Fibroblast of skin of scalp (primary cell): ENCODE measurements at places on chromosomes 1 and 21.

- no peak for DNase-seq
These were observed 20.9 kb upstream of the PLEKHG5 start for GRCh38 chr1:6512245-6512907.

DNA sequence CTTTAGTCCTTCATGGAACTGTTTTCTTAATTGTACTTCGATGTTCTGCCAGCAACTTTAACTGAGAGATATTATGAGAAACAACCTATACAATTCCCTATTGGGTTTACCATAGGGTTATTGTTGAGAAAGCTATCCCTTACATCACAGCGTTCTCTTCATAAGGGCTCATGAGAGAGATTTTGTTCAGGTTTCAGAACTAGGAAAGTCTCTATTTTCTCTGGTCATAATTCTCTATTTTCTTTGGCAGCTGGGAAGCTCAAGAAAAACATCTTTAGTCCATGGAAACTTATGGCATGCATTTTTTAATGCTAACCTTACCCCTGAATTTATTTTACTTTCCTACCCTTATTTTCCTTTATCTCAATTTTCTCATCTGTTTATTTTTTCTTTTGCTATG is 38.2 kb downstream of the NMNAT2 start:
- peak; percentile 8 for DNase-seq

- no peak for DNase-seq
These were observed 345.5 kb downstream of the NTNG1 start for GRCh38 chr1:107486349-107486748.

DNA sequence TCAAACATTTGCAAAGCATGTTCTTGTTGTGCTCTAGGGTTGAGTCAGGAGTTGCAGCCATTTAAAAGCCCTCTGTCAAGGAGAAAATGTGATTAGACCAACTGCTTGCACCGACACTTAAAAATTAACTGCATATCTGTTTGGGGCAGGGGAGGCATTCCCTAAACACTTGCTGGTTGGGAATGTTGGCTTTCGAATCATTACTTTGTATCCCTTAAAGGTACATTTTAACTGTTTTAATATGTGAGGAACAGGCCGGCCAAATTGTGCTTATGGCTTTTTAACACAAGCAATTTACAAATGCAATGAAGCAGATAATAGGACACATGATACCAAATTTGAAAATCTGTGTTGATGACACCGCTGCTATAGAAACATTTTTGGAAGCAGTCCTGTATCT is 159.1 kb downstream of the LHX8 start:
- DNase-seq: no peak

GRCh38 chr1:201354151-201354900 is 23.2 kb downstream of the TNNT2 start:
- no peak for DNase-seq

- no peak for DNase-seq
These were observed 163.5 kb downstream of the TLR5 start for GRCh38 chr1:222979561-222979960.

- DNase-seq: no peak
These were observed 174.1 kb upstream of the EDN2 start for GRCh38 chr1:41658431-41659158.

DNA sequence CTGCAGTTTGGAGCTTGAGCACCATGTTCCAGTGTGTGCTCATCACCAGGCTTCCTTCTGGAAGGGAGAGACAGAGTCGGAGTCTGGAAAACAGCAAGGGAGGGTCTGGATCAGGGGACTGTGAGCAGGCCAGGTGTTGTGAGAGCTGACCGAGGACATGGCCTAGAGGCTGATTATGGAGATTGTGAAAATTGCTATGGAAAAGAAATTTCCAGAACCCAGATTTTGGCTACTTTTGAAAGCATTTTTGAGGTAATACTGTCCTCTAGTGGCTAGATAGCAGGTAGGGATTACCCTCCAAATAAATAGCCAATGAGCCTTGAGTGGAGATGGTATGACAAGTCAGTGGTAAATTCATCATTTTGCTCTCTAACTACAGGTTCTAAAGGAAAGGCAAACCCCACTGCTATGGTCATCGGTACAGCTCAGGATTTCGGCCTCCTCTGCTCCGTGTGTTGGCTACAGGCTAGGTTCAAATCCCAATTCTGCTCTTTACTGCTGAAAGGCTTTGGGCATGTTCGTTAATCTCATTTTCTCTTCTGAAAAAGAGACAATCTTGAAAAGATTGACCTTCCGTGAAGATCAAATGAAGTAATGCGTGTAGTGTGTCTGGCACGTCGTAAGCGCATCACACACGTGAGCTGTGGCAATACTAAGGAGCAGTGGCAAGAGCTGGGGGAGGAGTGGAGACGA is 1.0 kb upstream of the HAO2 start:
- DNase-seq: peak; percentile 62

- DNase-seq: no peak
These were observed 486 bp downstream of the NIPAL3 start for GRCh38 chr1:24415910-24416665.

- no peak for DNase-seq
These were observed 128.3 kb downstream of the NOS1AP start for GRCh38 chr1:162197615-162198421.

DNA sequence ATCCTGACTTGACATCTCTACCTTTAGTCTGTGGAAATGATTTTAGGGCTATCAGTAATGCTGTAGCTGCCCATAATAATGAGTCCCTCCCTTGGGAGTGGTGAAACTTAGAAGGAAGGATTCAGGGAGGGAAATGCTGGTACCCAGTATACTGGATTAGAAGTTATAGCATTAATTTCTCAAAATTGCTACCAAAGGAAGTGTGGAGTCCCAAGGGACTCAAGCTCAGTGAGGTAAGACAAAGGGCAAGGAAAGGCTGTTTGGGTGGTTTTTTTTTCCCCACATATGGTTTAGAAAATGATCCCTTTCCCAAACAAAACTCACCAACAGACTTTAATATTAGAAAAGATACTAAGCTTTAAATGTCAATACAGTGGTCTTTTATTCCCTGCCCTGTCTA is 99.9 kb downstream of the CD247 start:
- DNase-seq: peak; percentile 6

DNA sequence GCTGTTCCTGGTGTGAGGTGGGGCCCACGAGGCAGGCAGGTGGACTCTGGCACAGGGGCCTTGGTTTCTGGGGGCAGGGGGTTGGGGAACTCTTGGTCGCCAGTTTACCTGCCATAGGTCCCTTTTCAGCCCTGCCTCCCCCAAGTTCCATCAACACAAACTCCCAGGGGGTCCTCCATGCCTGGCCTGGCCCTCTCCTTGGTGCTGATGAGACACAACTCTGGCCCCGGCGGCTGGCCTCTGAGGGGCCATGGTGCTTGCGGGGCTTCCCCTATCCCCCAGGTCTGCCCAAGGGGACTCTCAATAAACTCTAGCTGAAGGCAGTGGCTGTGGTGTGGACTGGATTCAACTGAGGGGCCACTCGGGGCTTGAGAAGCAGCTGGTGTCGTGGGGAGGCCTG is 16.0 kb downstream of the HTR6 start:
- no peak for DNase-seq

- no peak for DNase-seq
These were observed 68.9 kb downstream of the SLC5A9 start for GRCh38 chr1:48291421-48291820.

GRCh38 chr1:94014635-94015488 is 105.6 kb upstream of the GCLM start:
- DNase-seq: peak; percentile 63

- no peak for DNase-seq
These were observed 32.2 kb downstream of the WDR4 start for GRCh38 chr21:42847051-42847707.

DNA sequence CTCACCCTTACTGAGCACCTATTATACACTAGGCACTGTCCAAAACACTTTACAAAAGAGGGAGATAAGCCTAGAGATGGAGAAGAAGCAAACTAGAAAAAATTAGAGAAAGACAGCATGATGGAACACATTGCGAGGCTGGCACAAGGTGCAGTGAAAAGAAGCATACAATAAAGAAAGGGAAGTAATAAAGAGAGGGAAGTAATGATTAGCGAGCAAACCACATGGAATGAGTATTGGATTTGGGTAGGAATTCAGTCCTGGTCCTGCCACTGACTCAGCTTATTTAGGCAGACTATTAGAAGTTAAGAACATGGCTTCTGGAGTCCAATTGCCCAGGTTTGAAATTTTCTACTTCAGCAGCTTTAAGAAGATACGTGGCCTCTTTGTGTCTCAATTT is 32.6 kb upstream of the FNBP1L start:
- no peak for DNase-seq

DNA sequence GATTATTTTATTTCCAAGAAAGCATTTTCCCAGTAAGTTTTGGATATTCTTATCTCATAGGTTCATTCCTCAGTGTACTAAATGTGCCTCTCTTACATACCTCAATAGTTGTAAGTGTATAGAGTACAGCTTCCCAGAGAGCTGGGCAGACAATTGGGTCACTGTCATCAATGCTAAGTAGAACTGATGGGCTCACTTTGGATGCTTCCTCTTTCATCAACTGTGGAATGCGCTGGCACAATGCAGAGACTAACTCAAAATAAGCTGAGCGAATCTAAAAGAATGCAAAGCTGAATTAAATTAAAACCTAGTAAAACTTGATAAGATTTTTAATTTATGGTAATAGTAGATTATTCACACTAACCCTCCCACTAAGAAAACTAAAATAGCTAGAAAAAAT is 21.5 kb downstream of the LTN1 start:
- DNase-seq: peak; percentile 31

DNA sequence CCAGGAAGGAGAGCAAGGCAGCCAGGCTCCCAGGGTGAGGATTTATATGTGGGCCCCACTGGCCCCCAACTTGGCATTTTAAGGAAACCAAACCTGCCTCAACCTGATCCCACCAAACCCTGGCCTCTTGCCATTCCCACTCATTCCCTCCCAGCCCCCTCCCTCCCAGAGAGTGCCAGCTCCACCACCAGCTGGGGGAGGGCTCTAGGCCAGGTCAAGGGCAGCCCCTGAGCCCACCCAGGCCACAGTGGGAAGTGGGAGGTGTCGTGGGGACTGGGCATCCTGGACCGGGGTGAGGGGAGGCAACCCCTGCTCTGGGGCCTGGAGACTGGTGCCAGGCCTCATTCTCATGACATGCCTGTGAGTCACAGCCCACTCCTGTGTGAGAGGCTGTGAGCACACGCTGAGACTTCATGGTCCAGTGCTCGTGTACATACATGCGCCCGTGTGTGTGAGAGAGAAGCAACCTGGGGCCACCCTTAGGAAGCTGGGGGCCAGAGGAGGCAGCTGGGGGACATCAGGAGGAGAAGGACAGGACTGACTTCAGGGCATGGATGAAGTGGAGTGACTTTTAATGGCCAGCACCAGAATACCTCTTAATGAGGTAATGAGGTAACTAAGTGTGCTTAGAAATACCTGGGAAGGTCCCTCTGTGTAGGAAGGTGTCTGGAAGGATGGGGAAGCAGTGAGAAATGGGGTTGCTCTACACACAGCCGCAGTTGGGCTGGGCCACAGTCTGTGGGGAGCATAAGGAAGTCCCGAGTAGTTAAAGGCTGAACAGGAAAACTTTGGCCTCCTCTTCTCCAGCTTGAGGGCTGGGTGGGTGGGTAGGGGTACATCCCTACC is at the start of gene S100A2:
Gene S100A2, minus strand, starts transcription at position 316 of the 846 bp plus-strand sequence. CDS start 1,967 bp downstream, outside the sequence.
- peak; percentile 95 for DNase-seq

DNA sequence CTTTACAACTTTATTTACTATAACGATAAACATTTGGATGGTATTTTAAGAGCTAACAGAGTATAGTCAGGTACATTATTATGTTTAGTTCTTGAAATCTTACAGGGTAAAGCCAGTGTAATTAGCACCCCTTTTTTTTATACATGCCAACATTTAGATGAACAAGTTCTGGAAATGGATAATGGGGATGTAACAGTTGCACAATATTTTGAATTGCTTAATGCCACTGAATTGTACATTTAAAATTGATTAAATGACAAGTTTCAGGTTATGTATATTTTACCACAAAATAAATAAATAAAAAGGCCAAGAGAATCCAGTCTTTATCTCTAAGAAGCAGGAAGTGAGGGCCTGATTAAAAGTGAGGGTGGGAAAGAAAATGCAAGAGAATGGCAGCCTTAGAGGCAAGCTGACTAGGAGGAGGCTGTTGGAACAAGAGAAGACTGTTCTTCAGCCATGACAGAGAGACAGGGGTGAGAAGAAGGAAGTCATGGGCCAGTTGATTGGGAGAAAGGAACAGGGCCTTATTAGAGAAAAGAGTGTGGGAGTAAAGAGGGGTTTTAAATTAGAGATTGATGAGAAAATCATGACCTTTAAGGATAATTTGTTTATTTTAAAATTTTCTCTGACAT is 49.9 kb upstream of the TNFSF18 start:
- DNase-seq: no peak

DNA sequence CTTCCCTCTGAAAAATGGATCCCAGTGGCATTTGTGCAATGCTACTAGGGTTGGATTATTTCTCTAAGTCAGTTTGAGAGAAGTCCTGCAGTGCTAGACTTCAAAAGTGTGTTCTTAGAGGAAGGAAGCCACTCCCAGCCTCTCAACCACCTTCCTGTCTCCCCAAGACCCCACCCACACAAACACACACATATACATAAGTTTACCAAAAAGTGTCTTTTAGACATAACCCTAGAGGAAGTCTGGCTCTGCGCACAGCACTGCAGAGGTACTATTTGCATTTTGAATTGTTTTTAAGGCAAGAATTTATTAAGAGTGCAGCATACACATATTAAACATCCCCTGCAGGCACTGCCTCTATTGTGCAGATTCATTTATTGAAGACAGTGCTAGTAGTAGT is 127.3 kb downstream of the HHIPL2 start:
- DNase-seq: no peak

DNA sequence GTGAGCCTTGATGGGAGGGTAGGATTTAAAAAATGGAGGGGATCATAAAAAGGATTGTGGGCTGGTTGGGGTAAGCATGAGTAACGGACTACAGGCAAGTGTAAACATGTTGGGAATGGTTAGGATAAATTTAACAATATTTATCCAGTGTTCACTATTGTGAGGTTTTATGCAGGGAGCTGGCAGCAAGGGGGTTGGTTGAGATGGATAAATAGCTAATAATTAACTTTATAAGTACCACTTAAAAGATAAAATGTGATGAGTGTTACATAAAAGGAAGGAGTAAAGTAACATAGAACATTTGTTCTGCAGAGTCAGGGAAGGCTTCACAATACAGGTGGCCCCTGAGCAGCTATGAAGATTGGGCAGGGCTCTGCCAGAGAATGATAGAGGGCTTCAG is 109.0 kb downstream of the NGF start:
- no peak for DNase-seq

- DNase-seq: no peak
These were observed 30.3 kb upstream of the DNAJC11 start for GRCh38 chr1:6731905-6732304.

DNA sequence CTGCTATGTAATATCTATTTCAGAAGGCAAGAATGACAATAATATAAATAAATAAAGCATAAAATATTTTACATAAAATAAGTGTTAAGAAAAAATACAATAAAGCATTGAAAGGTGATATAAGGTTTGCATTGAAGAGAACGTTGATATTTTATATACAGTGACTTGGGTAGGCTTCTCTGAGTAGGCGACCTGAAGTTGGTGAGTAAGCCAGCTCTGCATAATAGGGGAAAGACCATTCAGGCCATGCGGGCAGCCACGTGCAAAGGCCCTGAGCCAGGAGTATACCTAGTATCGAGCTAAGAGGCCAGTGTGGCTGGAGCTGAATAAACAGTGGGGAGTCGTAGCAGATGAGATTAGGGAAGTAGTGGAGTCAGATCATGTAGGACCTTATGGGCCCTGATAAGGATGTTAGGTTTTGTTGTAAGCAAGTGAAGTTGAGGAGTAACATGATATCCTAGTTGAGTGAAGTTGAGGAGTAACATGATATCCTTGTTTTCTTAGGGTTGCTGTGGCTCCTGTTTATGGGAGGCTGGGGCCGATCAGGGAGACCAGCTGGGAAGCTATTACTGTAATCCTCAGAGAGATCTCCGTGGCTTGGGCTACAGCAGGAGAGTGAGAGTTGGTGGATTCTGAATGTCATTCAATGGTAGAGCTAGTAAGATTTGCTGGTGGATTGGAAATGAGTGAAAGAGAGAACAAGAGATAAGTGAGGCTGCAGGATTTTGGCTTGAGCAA is 22.0 kb downstream of the KCNK1 start:
- DNase-seq: no peak
